ENCODE measurements at places on chromosomes 4 and X.

- DNase-seq = no peak
Observed at GRCh38 chr4:15245006-15245530, 182.8 kb upstream of the C1QTNF7 start.

- no peak for DNase-seq
Observed at GRCh38 chr4:176149680-176150355, 45.6 kb downstream of the SPATA4 start.

GRCh38 chr4:93346840-93347239 lies 481.7 kb upstream of the ATOH1 start:
- no peak for DNase-seq

- DNase-seq = no peak
Observed at GRCh38 chr4:72901553-72901952, 168.0 kb downstream of the COX18 start.

DNA sequence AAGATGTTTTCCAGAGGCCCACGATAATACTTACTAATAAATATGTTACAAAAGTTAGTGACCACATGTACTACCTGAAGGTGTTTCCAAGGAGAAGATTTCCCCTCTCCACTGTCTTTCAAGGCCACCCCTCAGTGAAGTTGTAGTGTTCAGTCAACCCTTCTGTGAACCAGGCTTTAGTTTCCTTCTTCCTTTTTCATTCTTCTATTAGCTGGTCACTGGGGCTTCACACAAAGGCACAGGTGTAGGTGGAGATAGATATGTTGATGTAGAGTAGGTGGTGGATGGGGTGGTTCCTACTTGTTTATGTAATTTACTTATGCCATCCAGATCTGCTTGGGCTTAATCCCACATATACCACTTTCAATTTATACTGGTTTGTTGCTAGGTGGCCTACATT lies 43.3 kb upstream of the ADAM29 start:
- no peak for DNase-seq

DNA sequence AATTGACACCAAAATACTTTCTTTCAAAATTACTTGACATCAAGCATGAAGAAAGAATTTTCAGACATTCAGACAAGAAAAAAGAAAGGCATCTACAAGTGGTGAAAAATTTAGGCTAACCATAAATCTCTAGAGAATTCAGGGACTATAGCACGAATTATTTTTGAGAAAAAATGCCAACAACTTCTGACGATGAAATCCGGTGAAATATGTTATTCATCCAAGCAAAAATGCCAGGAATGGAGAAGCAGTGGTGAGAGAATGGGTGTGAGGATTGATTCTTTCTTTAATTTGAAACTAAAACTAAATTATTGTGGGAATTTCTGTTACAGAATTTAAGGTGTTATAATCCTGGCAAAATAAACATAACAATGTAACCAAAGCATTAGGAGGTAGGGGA lies 69.4 kb upstream of the SORBS2 start:
- no peak for DNase-seq

- DNase-seq = no peak
Observed at GRCh38 chr4:7016512-7016911, 26.7 kb upstream of the TADA2B start.

GRCh38 chr4:140163029-140163810 lies 9.2 kb upstream of the MAML3 start:
- DNase-seq = no peak

DNA sequence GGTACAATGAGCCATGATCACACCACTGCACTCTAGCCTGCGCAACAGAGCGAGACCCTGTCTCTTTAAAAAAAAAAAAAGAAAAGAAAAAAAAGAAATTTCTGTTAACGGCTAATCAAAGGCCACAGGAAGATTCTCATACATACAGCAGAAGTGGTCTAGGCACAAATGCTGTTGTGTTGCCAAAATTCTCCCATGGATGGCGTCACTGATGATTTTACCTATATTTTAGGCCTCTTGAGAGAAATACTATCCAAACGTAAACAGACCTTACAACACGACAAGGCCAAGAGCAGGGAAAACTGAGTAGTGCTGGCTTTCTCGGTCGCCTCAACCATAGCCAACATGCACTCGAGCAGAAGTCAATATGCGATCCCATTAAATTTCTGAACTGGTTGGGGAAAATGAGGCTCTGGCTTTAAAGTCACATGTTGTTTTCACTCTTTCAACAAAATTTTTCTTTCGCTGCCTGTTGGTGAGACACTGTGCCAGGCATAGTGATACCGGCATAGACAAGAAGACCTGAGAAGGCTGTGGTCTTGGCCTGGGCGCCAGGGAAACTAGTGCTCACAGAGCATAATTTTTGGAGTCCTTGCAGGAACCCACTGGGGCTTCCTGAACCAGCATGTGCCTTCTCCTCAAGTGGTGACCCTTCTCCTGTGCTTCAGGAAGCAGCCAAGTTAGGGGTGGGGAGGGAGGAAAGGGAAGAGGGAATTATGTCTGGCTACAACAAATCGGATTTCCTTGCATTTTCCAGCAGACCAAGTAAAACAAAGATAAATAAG lies 20.6 kb downstream of the SH3KBP1 start:
- no peak for DNase-seq

DNA sequence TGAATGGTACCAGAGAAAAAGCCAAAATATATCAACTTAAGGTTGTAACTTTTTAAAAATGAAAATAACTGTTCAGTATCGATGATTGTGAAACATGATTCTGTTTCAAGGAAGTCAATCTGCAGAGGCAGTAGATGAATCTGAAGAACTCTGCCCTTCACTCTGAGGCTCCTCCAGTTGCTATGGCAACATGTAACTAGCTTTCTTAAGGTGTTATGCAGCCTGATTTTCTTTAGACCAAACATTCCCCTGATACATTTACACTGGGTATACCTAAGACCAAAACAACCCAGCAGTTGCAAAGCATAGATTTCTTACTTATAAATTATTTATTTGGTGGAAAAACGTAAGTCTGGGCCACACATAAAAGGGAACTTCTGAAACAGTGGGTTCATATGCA lies 133.6 kb upstream of the RASGEF1B start:
- no peak for DNase-seq

DNA sequence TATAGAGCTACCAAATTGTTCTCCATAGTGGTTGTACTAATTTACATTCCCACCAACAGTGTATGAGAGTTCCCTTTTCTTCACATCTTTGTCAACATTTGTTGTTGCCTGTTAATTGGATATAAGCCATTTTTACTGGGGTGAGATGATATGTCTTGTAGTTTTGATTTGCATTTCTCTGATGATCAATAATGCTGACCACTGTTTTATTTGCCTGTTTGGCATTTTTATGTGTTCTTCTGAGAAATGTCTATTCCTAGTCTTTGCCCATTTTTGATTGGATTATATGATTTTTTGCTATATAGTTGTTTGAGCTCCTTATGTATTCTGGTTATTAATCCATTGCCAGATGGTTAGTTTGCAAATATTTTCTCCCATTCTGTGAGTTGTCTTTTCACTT lies 44.3 kb downstream of the ACTRT1 start:
- DNase-seq = no peak

DNA sequence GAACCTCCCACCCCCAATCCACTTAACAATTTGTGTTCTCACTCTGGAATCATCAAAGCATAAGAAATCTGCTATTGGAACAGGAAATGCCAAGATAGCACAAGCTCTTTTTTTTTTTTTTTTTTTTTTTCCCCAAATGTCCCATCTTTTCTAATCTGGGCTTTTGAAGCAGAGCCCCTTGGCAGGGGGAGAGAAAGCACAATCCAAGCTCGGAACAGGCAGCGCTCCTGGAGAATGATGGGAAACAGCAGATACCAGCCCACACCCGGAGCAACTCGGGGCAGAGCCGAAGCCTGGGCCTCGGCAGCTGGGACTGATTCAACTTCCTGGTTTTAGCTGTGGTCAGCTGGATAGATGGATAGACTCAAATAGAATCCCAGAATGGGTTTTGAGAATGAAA lies 235.1 kb downstream of the QDPR start:
- no peak for DNase-seq

GRCh38 chrX:11431786-11432185 lies 138.6 kb downstream of the AMELX start:
- no peak for DNase-seq

DNA sequence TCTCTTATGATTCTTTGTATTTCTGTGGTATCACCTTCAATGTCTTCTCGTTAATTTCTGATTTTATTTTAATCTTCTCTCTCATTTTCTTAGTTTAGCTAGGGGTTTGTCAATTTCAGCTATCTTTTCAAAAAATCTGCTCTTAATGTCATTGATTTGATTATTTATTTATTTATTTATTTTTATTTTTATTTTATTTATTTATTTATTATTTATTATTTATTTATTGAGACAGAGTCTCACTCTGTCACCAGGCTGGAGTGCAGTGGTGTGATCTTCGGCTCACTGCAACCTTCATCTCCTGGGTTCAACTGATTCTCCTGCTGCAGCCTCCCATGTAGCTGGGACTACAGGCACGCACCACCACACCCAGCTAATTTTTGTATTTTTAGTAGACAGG lies 194.1 kb downstream of the SCFD2 start:
- no peak for DNase-seq

DNA sequence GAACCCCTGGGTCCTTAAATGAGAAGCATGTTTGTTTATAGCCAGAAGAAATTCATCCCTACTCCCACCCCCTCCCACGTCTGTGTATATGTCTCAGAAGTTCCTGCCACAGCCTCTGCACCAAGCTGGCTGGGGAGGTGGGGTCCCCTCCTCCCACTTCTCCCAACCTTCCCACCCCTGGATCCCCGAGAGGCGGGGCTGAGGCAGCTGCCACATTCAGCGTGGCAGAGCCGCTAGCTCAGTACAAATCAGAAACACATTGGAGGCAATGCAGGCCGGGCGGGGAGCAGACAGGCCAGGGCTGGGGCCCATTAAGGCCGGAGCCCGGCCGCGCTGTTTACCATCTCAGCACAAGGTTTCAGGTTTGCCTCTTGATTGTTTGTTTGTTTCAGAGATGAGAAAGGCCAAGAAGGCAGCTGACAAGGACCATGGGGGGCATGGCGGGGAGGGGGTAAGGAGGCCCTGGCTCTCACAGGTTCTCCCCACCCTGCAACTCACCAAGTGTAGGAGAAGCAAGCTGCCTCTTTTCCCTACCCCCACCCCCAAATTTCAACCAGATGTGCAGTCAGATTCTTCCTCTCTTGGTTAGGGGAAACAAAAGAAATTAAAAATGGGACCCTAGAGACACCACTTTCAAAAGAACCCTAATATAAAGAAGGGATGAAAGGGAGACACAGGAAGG lies 22.3 kb downstream of the PJA1 start:
- no peak for DNase-seq

DNA sequence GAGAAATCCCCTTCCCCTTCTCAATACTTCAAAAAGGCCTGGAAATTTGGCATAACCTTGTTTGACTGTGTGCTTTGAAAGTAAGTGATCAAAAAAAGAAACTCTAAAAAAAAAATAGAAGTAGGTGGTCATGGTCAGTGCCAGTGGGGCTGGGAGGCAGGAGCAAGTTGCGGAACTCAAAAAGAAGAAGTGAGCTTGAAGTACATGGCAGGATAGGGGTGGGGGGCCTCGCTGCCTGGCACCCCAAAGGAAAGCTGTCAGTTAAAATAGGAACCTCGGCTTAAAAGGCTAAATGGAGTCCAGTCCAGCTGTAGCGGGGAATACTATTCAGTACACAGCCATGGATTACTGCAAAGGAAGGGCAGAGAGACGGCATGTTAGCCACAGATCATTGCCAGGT lies 12.2 kb upstream of the NKRF start:
- DNase-seq = no peak

- no peak for DNase-seq
Observed at GRCh38 chr4:113849771-113850170, 88.2 kb upstream of the CAMK2D start.

- DNase-seq = no peak
Observed at GRCh38 chr4:21192367-21192766, 492.1 kb downstream of the PACRGL start.

DNA sequence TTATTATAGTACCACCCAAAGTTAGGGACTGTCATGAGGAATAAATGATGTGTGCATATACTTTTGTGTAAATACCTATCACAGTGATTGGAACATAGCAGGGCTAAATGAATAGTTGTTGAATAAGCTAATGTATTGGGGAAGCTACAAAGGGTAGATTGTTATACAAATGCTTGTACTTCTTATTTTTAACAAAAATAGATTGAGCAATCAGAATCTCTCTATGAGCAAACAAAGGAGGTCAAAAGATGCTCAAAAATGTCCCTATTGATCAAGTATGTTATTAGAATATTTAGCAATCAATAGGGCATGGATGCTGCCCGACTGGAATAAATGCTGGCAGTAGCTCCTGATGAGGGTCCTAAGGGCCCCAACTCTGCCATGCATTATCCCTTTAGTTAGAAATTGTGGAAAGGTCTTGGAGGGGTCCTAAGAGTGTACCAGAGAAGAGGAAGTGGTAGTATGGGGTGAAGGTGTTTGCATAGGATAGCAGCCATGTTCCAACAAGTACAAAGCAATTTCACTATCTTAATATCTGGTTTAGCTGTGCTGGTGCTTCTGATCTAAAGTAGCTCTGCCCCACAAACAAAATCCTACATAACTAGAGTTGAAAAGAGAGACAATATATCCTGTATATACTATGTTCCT lies 33.1 kb upstream of the TAPT1 start:
- no peak for DNase-seq
